ENCODE measurements at places on chromosomes 12 and 14. TPM values are rescaled to one million over a fixed set of nuclear protein-coding genes. Genes with fewer than 3 reads are reported as not detected.

Gene CCDC175
- not detected for total RNA-seq

Gene CLEC1B
- not detected for total RNA-seq

Gene DBX2
- total RNA-seq: not detected

Gene CIROP
- 1.0 TPM for total RNA-seq

Gene MYO1A
- 0.26 TPM for total RNA-seq

Gene KLRF1
- total RNA-seq: not detected

Gene PELI2
- total RNA-seq: 29.2 TPM

Gene EML5
- total RNA-seq: 0.66 TPM

Gene TCL1B
- not detected for total RNA-seq

GRCh38 chr12:13307143-13307816 lies 110.8 kb downstream of the EMP1 start:
- DNase-seq: no peak

GRCh38 chr12:18283831-18284230 lies 22.5 kb downstream of the PIK3C2G start:
- DNase-seq: no peak

DNA sequence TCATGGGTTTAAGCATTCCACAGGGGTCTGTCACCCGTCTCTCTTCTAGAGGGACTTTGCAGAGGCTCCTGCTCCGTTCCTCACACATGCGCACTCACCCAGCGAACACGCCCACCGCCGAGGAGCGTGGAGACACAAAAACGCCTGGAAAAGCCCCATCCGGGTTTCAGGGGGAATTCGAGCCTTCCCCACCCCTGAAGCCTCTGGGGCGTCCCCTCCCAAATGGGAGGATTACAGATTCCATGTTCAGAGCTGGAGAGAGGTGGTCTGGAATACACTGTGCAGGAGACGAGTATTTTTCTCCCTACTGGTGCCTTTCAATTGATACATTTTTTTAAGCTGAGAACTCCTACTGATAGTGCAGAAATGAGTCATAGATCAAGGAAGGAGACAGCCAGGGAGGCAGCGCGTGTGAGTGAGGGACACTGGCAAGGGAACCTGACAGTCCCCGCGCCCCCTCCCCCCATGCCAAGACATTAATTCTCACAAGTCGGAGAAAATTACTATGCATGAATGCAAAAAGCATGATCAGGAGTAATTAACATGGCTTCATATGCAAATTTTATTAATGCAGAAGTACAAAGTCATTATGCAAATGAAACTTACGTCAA lies 36.9 kb downstream of the BCL11B start:
- peak; percentile 30 for DNase-seq

DNA sequence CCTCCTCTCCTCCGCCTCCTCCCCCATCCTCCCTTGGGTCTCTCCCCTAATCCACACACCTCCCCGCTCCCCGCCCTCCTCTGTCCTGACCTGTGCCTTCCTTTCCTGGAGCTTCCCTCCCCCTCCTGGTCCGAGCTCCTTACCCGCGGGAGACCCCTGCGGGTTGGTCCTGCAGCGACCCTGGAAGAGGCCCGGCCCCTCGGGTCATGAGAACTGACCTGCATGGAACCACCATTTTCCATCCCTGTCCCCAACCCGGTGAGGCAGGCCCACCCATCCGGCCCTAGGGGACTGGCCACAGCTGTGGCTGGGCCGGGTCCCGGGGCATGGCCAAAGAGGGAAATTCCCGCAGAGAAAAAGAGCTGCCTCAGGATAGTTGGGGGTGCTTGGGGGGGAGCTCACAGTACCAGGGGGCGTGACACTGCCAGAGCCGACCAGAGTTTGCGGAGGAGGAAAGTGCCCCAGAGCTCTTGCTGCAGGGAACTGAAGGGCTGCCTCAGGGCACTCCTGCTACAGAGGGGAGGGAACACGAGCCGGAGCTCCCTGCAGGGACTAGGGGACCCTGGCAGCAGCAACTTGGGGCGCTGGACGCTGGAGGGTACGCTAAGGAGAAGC lies 613 bp downstream of the ARHGEF40 start:
- peak; percentile 43 for DNase-seq

GRCh38 chr14:75432411-75432810 lies 4.6 kb downstream of the JDP2 start:
- DNase-seq: no peak

DNA sequence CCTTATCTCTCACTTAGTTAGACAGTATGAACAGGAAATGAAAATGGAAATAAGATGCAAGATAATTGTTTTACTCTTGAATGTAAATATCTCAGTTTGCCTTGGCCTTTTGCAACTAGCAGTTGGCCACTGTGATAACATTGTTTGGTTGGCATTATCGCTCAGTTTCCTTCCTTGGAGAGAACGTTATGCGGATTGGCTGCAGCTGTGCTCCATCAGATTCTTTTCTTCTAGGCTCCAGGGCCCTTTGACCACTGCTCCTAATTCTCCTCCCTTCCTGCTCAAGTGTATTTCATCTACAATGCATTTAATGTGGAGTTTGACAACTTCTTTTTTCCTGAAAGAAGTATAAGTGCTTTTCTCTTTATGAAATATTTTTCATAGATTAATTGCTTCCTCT lies 284.2 kb downstream of the ADAMTS20 start:
- DNase-seq: no peak

GRCh38 chr12:69925291-69925690 lies 100.3 kb downstream of the MYRFL start:
- DNase-seq: no peak

DNA sequence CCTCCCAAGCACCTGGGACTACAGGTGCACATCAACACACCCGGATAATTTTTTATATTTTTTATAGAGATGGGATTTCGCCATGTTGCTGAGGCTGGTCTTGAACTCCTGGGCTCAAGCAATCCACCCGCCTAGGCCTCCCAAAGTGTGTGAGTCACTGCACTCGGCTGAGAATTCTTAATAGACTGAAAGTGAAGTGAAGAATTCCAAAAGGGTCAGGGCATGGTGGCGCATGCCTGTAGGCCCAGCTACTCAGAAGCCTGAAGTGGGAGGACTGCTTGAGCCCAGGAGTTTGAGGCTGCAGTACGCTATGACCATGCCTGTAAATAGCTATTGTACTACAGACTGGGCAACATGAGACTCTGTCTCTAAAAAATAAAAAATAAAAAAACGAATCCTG lies 43.7 kb downstream of the TCHP start:
- peak; percentile 52 for DNase-seq

DNA sequence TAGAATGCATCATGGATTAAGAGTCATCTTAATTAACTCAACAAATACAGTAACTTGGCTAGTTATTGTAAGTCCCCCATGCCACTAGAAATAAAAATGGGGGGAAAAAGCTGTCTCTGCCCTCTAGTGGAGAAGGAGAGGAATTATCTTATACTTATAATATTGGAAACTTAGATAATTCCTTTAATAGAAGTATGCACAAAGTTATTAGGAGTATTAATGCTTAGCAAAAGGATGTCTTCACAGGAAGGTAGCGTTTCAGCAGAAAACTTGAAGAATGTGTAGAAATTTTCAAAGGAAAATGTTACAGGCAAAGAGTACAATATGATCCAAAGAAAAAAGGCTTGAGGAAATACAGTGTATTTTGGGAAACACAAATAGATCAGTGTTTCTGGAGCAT lies 19.8 kb downstream of the OR5AU1 start:
- peak; percentile 27 for DNase-seq

DNA sequence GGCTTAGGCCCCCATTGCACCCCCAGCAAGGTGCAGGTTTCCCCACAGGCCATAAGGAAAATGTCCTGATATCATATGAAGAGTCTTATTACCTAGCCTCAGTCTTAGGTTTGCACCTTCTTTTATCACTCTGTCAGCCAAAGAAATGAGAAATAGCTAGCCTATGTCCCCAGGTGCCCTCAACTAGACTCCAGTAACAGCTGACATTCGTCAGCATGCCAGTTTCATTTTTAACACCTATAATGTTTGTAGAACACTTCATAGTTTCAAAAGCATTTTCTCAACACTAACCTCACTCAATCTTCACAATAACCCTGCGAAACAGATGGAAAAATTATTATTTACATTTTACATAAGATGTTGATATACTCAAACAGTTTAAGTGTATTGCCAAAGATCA lies 24.0 kb upstream of the OR10P1 start:
- no peak for DNase-seq

GRCh38 chr14:55073856-55074255 lies 22.4 kb downstream of the MAPK1IP1L start:
- peak; percentile 86 for DNase-seq

DNA sequence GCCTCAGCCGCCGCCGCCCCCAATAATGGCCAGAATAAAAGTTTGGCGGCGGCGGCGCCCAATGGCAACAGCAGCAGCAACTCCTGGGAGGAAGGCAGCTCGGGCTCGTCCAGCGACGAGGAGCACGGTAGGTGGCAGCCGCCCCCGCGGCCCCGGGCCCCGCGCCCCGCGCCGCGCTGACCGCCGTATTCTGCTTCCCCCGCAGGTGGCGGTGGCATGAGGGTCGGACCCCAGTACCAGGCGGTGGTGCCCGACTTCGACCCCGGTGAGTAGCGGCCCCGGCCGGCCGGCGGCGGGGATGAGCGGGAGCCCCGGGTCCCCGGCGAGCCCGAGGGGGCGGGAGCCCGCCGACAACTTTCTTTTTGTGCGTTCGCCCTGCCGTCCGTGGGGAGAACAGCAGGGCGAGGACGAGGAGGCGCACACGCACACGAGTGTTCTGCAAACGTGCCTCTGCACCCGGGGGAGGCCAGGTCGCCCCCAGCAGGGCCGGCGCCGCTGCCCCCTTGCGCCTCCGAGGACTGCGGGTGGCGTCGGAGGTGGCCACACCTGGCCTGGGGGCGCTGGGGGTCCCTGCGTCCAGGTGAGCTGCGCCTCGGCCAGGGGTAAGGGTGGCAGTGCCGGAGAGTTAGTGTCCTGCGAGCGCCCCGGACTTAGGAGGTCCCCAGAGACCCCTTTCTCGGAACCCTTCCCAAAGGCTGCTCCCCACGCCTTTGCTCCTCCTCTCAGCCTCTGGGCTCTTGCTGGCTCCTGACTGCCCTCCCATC lies 794 bp downstream of the RCOR1 start:
- peak; percentile 41 for DNase-seq

GRCh38 chr12:41762691-41763090 lies 382.0 kb downstream of the GXYLT1 start:
- no peak for DNase-seq

DNA sequence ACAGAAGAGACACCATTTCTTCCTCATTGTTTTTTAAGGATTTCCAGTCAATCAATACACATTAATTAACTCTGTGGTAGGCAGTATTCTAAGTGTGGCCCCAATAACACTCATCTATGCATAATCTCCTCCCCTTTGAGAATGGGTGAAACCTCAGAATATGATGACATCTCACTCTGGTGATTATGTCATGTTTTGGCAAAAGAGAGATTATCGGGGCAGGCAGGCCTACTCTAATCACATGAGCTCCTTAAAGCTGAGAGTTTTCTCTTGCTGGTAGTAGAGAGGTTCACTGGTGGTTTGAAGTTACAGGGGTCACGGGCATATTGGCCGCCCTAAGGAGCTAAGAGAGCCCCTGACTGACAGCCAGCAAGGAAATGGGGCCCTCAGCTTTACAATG lies 7.1 kb upstream of the LGMN start:
- DNase-seq: no peak

DNA sequence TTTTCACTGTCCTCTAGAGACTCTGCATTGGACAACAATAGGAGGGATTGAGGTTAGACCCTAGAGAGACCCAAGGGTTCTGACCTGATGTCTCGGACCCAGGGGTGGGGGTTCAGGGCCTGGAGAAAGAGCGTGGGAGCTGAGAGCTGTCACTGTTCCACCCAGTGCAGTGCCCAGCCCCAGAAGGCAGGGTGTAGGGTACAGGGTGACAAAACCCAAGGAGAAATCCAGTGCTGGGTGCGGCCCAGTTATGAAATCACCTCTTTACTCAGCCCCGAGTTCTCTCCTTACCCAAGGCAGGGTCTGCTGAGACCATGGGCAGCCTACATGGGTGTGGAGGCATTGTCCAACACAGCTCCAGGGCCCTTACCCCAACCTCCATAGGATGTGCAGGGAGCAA lies 2.6 kb downstream of the AQP2 start:
- DNase-seq: no peak

GRCh38 chr14:68577802-68578541 lies 214.9 kb downstream of the ZFP36L1 start:
- DNase-seq: peak; percentile 99
